ENCODE measurements at places on chromosomes 2 and 18.

DNA sequence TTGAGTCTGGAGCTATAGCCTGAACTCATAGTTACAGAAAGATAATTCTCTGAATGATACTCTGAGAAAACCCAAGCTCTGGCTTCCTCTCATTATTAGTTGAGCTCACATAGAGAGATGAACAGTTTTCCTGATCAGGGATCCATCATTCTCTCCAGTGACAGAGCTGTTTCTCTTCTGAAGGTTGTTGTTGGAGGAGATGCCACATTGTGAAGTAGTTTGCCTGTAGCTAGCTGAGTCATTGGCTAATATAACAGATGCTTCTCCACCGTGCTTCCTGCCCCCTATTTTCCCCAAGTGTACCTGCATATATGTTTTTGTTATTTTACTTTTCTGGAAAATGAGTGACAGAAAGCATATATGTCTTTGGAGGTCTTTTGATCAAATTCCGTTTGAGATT lies 64.6 kb downstream of the OSBPL6 start:
- DNase-seq: no peak

GRCh38 chr18:24995755-24996154 lies 356.2 kb downstream of the ZNF521 start:
- no peak for DNase-seq

- DNase-seq: no peak
Observed at GRCh38 chr2:239846789-239847676, 178.1 kb downstream of the NDUFA10 start.

- DNase-seq: no peak
Observed at GRCh38 chr2:68579689-68580088, 63.7 kb upstream of the PROKR1 start.
